ENCODE measurements at places on chromosomes 6 and 20.

DNA sequence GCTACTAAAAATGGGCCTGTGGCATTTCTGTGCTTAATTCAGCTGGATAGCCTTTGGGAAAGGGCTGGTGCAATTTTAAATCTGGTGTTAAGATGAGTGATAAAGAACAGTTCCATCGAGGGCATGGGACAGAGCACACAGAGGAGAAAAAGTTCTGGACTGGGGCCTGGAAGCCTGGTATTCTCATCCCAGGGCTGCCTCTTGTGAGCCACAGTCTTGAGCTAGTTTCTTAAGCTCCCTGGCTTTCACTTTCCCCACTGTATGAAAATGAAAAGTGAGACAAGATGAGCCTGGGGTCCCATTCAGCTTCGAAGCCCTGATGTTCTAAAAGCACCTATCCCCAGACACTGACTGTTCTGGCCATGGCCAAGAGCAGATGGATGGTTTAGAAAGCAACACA lies 14.3 kb upstream of the LAMA4 start:
- DNase-seq, result no peak

GRCh38 chr6:80433673-80434025 lies 327.2 kb downstream of the BCKDHB start:
- no peak for DNase-seq

GRCh38 chr6:138692978-138693909 lies 80.3 kb upstream of the CCDC28A start:
- DNase-seq, result peak; percentile 82

- no peak for DNase-seq
These were observed 16.3 kb downstream of the SS18L1 start for GRCh38 chr20:62159839-62160238.

DNA sequence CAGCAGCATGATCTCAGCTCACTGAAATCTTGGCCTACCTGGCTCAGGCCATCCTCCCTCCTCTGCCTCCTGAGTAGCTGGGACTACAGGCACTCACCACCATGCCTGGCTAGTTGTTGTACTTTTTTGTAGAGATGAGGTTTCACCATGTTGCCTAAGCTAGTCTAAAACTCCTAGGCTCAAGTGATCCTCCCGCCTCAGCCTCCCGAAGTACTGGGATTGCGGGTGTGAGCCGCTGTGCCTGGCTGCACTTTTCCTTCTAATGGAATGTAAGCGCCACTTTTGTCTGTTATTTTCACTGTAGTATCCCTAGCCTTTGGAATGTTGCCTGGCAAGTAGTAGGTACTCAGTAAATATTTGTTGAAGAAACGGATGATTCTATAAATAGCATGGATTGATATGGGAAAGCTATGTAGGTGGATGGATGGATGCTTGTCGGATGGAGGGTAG lies 10.4 kb upstream of the TRIB3 start:
- DNase-seq, result no peak

Data from type B pancreatic cell (in vitro differentiated cells).